ENCODE measurements at places on chromosomes 4 and X.

DNA sequence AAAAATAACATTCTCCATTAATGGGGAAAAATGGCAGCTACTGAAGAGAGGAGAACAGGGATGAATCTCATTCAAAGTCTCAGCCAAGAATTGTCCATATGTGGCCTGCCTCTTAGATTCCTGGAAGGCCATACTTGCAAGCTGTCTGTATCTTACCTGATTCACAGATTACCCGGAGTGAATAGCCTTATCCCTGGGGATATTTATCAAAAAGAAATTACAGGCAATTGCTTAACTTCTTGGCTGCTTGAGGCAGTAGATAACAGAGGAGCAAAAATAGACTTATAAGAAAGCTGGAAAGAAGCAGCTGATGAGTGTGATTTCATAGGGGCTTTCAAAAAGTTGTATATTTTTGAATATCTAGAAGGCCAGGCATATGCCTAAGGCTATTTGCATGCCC, 68.8 kb upstream of the PPP1R2C start:
- DNase-seq: no peak

DNA sequence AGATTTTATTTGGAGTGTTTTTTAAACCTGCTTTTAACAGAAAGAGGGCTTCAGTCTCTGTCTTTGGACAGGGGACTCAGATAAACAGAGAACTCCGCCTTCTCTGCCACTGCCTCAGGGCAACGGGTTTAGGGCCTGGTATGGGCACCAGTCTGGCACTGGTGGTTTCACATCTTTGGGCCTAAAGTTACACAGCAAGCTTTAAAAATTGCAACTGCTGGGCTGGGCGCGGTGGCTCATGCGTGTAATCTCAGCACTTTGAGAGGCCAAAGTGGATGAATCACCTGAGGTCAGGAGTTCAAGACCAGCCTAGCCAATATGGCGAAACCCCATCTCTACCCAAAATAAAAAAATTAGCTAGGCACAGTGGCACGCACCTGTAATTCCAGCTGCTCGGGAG, 10.3 kb upstream of the NAT8L start:
- no peak for DNase-seq

GRCh38 chr4:87732033-87732765, 67.2 kb upstream of the IBSP start:
- no peak for DNase-seq

- no peak for DNase-seq
These were observed 11.3 kb upstream of the PLAC1 start for GRCh38 chrX:134669378-134670098.

DNA sequence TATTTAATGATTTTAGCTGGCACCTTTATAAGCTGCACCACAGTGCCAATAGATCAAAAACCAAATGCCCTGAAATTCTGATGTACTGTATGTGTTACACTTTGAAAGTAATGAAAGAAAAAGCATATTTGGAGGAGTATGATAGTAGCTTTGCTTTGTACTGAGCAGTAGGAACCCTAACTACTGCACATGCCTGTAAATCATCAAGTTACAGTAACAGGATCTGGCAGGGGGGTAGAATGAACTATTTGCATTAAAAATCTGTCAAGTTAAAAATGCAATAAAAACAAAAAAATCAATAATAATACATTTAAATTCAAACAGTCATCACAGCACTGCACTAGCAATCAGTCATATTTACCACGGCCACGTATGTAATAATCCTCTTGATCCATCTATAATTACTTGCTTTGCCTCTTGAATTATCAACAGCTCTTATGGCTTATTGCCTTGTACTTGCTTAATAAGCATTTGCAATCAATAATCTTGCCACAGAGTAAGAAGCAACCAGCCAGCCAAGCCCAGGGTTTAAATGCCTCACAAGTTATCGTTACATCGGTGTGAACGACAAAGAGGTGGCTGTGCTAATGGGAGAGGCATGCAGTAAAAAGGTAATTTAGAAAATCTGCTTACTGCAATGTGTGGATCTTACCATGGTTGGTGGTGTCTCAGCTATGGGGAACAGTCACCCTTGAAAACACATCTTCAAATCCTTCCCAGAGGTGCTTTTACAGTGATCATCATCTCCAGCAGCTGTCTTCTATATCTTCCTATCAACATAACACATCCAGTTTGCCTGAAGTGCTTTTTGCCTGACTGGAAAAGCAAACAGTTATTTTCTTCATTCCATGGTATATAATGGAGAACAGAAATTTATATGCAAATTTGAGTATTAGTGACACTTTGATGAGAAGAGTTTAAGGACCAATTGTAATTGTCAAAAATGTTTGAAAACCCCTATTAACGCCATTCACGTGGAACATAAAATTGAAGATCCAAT, 1812.1 kb upstream of the ADGRL3 start:
- DNase-seq: no peak

DNA sequence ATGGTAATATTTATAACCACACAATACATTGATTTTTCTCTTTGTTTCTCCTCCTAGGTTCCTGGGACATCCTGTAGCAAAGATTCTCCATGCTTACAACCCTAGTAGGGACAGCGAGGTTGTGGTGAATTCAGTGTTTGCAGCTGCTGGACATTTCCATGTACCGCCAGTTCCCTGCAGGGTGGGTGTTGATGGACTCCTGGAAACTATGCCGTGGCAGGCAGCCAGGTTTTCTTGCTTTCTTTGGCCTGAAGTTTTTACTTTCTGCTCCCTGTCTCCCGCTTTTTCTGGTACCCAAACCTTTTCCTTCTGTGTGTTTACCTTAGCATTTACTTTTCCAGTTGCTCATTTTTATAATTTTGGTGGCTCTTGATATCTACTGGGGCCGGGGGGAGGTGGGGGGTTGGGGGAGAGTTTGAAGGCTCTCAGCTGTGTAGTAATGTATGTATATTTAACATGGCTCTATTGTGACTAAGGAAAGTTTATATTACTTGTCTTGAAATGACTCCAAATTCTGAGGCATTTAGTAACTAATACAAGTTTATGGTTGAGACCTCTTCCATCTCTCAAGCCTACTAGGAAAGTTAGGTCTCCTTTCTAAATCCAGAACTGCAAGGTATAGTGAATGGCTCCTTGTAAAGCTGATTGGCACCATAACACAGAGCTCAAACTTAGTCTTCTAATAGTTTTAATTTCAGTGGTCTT, 89.7 kb downstream of the TMEM131L start:
- no peak for DNase-seq

DNA sequence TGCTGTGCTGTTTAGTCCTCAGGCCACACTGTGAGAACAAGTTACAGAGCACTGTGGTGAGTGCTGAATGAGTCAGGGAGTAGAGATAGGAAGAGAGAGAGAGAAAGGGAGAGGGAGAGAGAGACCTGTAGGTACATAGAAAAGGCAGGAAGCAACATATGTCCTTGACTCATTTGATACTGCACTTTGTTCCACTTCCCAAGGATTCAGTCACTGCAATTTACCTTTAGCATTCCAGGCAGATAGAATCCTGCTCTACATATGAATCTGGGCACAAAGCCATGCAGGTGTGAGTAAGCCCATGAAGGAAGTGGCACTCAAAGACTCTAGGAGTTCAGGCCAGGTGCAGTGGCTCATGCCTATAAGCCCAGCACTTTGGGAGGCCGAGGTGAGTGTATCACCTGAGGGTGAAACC, 1.0 kb upstream of the DAPP1 start:
- no peak for DNase-seq

DNA sequence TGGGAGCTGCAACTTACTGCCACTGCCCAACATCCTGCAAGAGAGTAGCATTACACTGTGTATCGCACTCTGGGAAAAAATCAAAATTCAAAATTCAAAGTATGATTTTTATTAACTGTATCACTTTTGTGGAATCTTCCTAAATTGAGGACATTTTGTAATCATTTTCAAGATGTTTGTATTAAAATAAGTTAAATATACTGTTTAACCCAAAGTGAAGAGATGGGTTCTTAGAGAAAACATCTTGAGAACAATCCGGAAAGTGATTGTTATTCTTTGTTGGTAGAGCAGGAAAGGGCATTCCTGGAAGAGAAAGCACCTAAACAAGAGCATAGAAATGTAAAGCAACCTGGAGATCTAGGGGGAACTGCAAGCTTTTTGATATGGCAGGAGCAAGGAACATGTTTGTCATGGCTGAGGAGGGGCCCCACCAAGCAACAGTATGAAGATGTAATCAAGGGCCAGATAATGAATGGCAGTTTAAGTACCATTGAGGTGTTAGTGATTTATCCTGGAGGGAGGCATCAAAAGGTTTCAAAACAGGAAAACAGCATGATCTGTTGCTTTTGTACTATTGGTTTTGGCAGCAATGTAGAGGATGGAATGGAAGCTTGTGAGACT, 14.1 kb upstream of the SEC24D start:
- no peak for DNase-seq

DNA sequence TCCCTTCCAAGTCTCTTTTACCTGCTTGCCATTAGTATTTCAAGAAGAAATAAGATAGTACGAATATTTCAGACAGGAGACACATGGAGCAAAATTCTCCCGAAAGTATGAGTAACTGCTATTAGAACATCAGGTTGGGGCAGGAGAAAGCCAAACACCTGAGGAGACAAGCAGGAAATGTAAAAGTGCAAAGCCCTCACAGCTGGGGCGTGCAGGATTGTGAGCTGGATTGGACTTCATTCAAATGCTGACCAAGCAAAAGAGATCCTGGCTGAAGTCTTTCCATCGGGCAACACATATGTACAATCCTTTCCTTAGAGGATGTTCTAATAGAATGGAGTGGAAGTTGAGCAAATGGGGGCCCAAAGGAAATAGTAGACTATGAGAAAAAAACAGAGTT, 76.8 kb downstream of the DTHD1 start:
- DNase-seq: no peak

GRCh38 chr4:18401425-18401824, 379.9 kb upstream of the LCORL start:
- DNase-seq: no peak

DNA sequence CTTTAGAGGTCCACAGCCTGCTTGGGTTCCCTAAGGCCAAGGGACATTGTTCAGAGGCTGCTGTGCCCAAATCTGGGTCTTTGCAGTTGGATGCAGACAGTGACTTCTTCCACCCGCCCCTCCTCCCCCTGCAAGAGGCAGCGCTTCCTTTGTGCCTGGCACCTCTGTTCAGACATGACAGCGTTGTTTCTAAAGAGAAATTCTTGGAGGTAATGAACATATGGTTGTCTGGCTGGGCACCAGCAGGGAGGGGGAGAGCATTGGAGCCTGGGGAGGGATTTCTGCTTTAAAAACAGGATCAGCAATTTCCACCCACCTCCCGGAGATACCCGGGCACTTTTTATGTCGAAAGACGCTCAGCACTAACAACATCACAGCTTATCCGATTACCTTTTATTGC, 51.5 kb downstream of the PSAPL1 start:
- DNase-seq: no peak

GRCh38 chr4:25258980-25259578, 25.2 kb downstream of the PI4K2B start:
- no peak for DNase-seq

DNA sequence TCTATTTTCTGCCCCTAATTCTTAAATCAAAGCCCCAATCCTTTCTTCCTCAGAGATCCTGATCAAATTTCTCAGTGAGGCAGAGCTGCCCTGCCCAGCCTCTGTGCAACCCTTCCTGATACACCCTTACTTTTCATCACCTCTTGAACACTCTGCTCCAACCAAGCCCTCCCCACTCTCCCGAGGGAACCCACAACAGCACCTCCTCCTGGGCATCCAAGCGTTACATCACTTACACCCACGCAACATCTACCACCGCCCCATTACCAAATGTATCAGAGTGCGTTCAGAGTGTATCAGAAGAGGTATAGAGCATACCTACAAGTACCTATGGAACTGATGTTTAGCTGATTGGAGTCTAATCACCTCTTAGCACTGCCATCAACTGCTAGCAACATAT, 186.5 kb downstream of the RAP1GDS1 start:
- DNase-seq: no peak

GRCh38 chr4:57131849-57132742, 21.9 kb upstream of the IGFBP7 start:
- DNase-seq: no peak

DNA sequence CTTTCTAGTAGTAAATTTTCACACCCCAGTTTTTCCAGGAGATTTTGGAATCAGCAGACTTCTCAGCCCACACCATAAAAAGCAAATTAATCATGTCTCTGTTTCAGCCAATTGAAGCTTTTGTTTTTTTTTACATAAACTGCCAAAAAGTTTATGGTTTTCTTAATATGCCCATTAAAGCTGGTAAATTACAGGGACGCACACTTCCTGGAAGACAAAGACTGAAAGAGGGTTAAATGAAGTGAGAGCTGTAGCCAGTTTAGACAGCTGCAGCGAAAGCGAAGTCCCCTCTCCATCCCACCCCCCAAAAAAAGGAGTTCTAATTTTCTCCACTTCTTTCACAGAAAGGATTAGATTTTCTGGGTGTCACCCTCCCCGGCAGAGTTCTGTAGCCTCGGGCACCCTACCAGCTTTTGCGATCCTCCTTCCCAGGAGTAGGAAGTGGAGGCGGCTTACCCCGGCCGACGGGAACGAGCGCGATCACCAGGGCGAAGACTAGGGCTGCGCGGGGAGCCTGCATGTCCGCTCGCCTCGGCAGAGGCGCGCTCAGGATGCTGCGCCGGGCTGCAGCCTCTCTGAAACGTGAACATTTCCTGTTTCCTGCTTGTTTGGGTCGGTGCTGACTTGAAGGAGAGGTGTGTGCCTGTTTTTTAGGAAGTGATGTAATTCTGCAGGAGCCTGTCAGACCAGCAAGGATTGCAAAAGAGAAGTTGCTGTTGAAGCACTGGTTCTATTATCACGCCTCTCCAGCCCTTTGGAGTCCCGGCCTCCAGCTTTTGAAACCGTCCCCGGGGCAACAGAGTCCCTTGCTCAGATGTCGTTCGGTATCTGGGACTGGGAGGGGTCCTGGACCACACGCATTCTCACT, at the start of gene TMEM154:
Gene TMEM154 (minus strand): TSS at position 584 of the 868 bp plus-strand sequence. CDS start 64 bp downstream, at position 520.
- DNase-seq: peak; percentile 8

GRCh38 chr4:75172551-75172950, 239.6 kb downstream of the PARM1 start:
- no peak for DNase-seq

DNA sequence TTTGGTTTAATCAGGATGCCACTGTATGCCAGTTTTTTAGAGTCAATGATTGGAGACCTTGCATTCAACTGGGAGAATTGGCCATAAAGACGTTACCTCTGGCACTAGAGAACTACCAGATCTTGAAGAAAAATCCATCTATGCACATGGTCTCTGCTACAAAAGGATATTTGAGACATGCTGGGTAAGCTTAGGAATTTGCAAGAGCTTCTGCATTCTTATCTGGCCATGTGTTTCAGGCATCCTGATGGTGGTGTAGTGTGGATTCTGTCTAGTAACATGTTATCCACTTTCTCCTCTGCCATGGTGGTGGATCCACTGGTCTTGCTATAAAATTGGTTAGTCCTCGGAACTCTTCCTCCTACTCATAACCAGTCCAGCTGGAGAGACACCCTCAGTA, 185.3 kb upstream of the WDFY3 start:
- no peak for DNase-seq

- DNase-seq: no peak
These were observed 45.5 kb upstream of the FAM241A start for GRCh38 chr4:112099701-112100297.

All from stimulated activated CD8-positive, alpha-beta memory T cell treated with anti-CD3 and anti-CD28 coated beads, Interleukin-15, amount 100 ng/mL, for 4 hours (primary cell).